ENCODE measurements at places on chromosomes 5 and 9. TPM values are rescaled to one million over a fixed set of nuclear protein-coding genes. Genes with fewer than 3 reads are reported as not detected.

The NMUR2 gene
- not detected for total RNA-seq

GRCh38 chr9:82124090-82124489 is 135.5 kb downstream of the SPATA31D1 start:
- no peak for DNase-seq

- no peak for DNase-seq
These were observed 41.7 kb downstream of the TMEM167A start for GRCh38 chr5:83035373-83036100.

GRCh38 chr5:75663579-75664284 is 52.5 kb downstream of the ANKDD1B start:
- DNase-seq, result no peak

The DEPDC1B gene
- total RNA-seq, result 14.7 TPM

DNA sequence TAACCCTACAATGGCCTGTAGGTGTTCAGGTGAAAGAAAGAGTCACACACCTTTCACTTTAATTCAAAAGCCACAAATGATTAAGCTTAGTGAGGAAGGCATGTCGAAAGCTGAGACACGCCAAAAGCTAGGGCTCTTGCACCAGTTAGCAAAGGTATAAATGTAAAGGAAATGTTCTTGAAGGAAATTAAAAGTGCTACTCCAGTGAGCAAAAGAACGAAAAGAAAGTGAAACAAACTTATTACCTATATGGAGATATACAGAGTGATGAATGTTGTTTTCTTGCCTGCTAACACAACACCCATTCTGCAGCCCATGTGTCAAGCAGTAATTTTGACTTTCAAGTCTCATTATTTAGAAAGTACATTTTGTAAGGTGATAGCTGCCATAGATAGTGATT is 254.2 kb upstream of the SLC24A2 start:
- no peak for DNase-seq

GRCh38 chr9:81851340-81851739 is 76.9 kb upstream of the SPATA31D4 start:
- no peak for DNase-seq

GRCh38 chr9:69861011-69861410 is 40.4 kb downstream of the CFAP95 start:
- DNase-seq, result no peak

- DNase-seq, result no peak
These were observed 216.0 kb downstream of the KDM4C start for GRCh38 chr9:6973762-6974161.

DNA sequence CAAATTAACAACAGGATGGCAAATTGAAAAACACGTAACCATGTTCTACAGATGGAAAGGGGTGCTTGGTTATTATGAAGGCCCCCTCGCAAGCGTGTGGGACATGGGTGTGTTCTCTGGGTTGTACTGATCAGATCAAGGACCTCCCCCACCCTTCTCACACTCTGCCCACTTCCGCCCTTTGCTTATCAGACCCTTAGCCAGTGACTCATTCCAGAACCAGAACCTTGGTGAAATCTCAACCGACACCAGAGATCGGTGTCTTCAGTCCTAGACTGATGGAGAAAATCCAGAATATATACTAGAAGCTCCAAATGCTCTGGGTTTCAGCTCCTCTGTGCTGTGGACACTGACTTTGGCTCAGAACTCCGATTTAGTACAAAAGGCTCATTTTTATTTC is 64.9 kb downstream of the PTTG1 start:
- DNase-seq, result peak; percentile 36

GRCh38 chr5:37665889-37666288 is 174.0 kb downstream of the GDNF start:
- DNase-seq, result no peak

Data from CD8-positive, alpha-beta memory T cell (primary cell).